ENCODE measurements at places on chromosomes 3 and 15.
A peak's percentile ranks its signal among the peaks of the same experiment; 100 is the strongest.

- DNase-seq = no peak
Observed at GRCh38 chr3:52248816-52249547, 3.4 kb downstream of the PPM1M start.

- DNase-seq = no peak
Observed at GRCh38 chr3:81352867-81353266, 408.6 kb downstream of the GBE1 start.

DNA sequence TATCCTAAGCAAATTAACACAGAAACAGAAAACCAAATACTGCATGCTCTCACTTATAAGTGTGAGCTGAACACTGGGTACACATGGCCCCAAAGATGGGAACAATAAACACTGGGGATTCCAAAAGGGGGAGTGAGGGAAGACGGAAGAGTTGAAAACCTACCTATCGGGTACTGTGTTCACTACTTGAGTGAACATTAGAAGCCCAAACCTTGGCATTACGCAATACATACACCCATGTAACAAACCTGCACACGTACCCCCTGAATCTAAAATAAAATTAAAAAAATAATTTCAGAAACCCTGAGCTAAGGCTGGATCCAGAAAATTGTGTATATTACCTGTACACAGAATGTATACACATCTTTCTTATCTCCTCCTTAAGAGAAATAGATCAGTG, 42.8 kb upstream of the C3orf70 start:
- DNase-seq = no peak

GRCh38 chr3:187721055-187721454, 18.7 kb upstream of the RTP2 start:
- no peak for DNase-seq

DNA sequence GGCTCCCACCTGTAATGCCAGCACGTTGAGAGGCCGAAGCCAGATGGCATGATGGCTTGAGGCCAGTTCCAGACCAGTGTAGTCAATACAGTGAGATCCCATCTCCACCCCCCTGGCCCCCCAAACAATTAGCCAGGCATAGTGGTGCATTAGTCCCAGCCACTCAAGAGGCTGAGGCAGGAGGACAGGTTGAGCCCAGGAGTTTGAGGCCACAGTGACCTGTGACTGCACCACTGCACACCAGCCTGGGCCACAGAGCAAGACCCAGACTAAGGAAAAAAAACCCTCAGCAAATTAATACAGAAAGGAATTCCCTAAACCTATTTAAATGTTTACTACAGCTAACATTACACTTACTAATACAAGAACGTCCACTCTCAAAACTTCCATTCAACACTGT, 424.6 kb downstream of the SHQ1 start:
- no peak for DNase-seq

- no peak for DNase-seq
Observed at GRCh38 chr3:187567661-187568121, 102.5 kb downstream of the SST start.

- peak; percentile 93 for DNase-seq
Observed at GRCh38 chr15:74889883-74890664, at the start of gene MPI. TSS of gene MPI (plus strand) at chr15:74890042. CDS start at chr15:74890074, 32 bp downstream.

- peak; percentile 93 for DNase-seq
Observed at GRCh38 chr15:78944669-78945407, at the start of gene CTSH. TSS of gene CTSH (minus strand) at chr15:78945046. CDS start at chr15:78944981, 65 bp downstream.

DNA sequence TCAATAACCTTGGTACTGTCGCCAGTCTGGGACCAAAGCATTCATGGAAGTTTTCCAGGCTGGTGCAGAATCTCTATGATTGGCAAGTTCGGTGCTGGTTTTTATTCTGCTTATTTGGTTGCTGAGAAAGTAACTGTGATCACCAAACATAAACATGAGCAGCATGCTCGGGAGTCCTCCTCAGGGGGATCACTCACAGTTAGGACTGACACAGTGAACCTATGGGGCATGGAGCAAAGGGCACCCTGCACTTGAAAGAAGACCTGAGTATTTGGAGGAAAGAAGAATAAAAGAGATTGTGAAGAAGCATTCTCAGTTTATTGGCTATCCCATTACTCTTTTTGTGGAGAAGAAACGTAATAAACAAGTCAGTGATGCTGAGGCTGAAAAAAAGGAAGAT, 19.1 kb upstream of the EIF2B5 start:
- no peak for DNase-seq

GRCh38 chr3:38126121-38126892, 10.6 kb downstream of the ACAA1 start:
- peak; percentile 40 for DNase-seq

- no peak for DNase-seq
Observed at GRCh38 chr3:138609898-138610266, 1.3 kb downstream of the FAIM start.

- DNase-seq = no peak
Observed at GRCh38 chr3:61808526-61808925, 247.2 kb downstream of the PTPRG start.

GRCh38 chr3:184289426-184289938, 9.6 kb upstream of the PSMD2 start:
- DNase-seq = peak; percentile 85

- no peak for DNase-seq
Observed at GRCh38 chr3:99242271-99242670, 340.8 kb upstream of the DCBLD2 start.

- DNase-seq = no peak
Observed at GRCh38 chr15:38149315-38149714, 103.3 kb upstream of the SPRED1 start.

DNA sequence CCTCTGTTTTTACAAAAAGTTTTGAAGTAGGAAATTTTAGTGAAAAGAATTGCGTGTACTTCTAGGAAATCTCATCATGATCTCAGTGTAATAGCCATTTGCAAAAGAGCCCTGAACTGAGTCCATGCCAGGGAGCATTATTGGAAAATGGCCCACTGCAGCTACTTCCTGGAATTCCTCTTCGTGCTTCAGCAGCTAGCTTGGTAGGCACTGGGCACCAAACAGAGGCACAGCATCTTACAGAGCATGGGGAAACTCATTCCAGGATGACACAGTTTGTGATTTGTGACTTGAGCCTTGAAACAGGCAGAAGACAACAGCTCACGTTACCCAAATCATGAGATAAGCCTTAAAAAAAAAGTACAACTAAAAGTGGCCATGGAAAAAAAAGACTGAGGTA, 179.1 kb downstream of the WDR72 start:
- no peak for DNase-seq

DNA sequence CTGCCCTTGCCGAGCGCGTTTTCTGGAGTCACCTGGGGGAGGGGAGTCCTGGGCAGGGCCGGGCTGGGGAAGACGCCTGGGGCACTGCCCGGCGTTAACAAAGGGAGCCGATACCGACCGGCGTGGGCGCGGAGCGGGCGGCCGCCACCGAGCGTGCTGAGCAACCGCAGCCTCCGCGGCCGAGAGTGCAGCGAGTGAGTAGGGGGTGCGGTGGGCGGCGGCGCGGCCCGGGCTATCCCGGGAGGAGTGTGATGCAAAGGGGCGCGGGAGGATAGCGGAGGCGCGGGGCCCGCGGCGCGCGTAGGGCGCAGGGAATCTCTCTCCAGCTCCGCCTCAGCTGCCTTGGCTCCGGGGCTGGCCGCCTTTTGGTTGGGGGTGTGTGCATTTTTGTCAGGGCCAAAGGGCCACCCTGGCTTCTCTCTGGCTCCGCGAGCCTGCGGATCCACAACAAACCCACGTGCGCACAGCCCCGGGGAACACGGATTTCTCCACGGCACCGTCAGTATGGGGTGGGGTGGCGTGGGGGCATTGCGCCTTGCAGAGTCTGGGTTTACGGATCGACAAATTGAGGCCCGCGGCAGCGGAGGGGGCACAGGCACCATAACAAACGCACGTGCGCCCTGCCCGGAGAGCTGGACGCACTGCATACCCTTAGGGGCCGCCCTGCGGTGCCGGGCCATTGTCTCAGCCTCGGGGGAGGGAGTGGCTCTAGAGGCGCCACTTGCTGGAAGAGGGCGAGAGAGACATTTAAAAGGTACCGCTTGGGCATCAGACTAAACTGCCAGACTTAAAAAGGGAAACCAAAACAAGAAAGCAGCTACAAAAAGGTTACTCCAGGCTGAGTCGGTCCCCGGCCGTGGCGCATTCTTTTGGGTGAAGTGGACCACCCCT, 560 bp downstream of the ST6GAL1 start:
- peak; percentile 78 for DNase-seq

- DNase-seq = no peak
Observed at GRCh38 chr3:64266065-64266931, 41.0 kb upstream of the PRICKLE2 start.

- peak; percentile 91 for DNase-seq
Observed at GRCh38 chr3:27712136-27713077, 9.7 kb downstream of the EOMES start.

All from islet precursor cell (in vitro differentiated cells).